Memory B cell (primary cell): ENCODE measurements at places on chromosomes 4 and X.

DNA sequence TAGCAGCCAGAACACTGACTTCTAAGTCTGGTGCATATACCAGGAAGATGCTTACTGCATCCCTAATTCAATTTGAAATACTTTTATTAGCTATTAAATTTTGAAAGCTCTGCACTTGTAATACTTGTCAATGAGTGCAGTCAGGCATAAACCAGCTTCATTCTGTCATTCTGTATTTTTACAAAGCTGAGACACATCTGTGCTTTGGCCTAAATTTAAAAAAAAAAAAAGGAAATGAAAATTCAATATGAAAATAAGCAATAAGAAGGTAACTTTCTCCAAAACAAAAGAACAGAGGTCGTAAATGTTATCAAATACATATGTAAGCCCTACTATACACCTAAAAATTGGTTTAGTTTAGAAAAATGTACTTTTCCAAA, 7.0 kb downstream of the SMIM14 start:
- DNase-seq, result no peak

- DNase-seq, result no peak
These were observed 214.8 kb downstream of the DHX15 start for GRCh38 chr4:24369507-24370029.

- no peak for DNase-seq
These were observed 77.3 kb downstream of the ARSJ start for GRCh38 chr4:113901994-113902787.

GRCh38 chr4:78432896-78433295, 118.7 kb upstream of the ANXA3 start:
- DNase-seq, result no peak

GRCh38 chrX:68684291-68684918, 36.9 kb downstream of the STARD8 start:
- no peak for DNase-seq

DNA sequence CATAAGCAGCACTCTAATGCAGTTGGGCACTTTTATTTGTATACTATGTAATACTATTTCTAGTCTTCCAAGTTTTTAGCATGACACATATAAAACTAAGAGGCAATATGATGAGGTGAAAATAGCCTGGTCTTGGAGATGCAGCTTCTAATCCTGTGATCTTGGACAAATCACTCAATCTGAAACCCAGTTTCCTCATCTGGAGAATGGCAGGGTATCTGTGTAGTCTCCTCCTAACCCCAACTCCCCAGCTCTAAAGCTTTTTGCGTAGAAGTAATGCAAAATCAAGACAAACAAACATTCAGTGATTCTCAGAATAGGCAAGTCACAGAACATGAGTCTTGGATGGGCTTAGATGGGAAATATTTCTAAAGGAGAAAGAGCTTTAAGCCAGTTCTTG, 36.7 kb upstream of the IL21 start:
- no peak for DNase-seq

DNA sequence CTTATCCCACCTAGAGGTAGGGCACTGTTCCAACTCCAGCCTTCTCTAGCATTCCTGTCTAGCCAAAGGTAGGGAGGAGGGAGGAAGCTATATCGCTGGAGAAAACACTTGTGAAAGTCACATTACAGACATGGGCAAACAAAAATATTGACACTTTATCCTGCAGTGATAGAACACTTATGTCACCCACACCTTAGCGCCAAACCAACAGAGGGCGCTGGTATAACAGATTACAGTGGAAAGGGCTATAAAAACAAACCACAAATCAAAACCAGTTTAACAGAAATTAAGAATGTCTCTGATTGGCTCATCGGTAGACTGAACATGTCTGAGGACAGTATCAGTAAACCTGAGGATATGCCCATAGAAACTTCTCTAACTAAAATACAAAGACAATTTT, 451.3 kb downstream of the TLL1 start:
- DNase-seq, result no peak

- DNase-seq, result no peak
These were observed 44.1 kb upstream of the TLL1 start for GRCh38 chr4:165828928-165829327.

GRCh38 chrX:118251271-118251670, 94.6 kb upstream of the WDR44 start:
- no peak for DNase-seq

DNA sequence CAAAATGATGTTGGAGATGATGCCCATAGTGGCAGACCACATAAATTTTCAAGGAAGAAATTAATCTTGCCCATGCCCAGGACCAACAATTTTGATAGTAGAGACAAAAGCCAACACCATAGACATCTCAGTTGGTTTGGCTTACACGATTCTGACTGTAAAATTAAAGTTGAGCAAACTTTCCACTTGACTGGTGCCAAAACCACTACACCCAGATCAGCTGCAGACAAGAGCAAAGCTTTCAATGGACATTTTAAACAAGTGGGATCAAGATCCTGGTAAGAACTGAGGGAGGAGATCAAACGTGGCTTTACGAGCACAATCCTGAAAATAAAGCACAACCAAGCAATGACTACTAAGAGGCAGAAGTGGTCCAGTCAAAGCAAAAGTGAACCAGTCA, 90.7 kb downstream of the PAPSS1 start:
- no peak for DNase-seq

- no peak for DNase-seq
These were observed 16.2 kb upstream of the GPKOW start for GRCh38 chrX:49139713-49140112.

- DNase-seq, result no peak
These were observed 63.3 kb downstream of the GPAT3 start for GRCh38 chr4:83599183-83599582.

DNA sequence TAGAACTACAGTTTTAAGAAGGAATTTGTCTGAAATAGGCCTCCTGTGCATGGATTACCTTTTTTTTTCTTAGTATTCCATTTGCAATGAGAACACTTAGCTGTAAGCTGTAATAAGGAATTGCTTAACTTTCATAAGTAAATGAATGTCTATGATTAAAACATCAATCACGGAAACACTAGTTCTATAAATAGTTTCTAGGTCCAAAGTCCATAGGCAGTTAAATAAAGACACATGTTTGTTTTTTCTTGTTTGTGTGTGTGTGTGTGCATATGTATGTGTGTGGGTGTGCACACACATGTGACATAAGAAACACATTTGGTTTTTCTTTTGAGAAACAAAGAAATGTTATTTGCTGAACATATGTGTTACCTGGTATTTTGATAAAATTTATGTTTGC, 11.2 kb downstream of the GPRIN3 start:
- DNase-seq, result no peak

- DNase-seq, result no peak
These were observed 325.5 kb downstream of the BCOR start for GRCh38 chrX:39772057-39772832.

- no peak for DNase-seq
These were observed 229.8 kb upstream of the TEX13C start for GRCh38 chrX:125089761-125090445.
